ENCODE measurements at places on chromosomes 11 and 22. TPM values are rescaled to one million over a fixed set of nuclear protein-coding genes. Genes with fewer than 3 reads are reported as not detected.

GRCh38 chr11:116172156-116172555, 600.6 kb downstream of the BUD13 start:
- no peak for DNase-seq

DNA sequence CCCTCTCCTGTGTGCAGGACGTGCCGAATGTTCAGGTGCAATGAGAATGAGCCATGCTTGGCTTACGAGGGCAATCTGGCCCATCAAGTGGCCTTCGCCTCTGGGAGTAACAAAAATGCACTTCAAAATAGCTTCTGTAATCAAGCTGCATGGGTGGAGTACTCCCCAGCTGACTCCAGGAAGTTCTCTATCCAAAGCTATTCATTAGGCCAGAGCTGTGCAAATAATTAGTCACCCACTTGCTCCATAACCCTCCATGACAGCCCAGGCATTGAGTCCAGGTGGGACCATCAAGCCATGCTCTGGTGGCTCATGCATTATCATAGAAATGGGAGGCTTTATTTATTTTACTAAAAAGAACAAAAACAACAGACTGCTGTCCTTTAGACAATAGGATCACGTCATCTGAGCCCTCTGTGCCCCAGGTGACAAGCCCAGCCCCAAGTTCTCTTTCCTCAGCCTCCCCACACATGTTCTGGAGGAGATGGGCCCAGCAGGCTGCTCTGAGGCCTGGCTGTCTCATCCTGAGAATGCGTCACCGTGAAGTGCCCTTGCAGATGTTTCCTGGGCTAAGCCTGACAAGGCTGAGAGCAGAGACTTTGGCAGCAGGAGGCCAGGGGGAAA, 244.7 kb downstream of the ETS1 start:
- DNase-seq: peak; percentile 32

The DRICH1 gene
- total RNA-seq: 0.41 TPM

The ZNF280B gene
- total RNA-seq: 1.0 TPM

The POU2AF3 gene
- total RNA-seq: 0.72 TPM

Data from tongue (tissue), 3 donors.